DMS79 treated with DMSO at 0.1 percent for 48 hours (cell line): ENCODE measurements at places on chromosomes 2 and 18.
A peak's percentile ranks its signal among the peaks of the same experiment; 100 is the strongest.

GRCh38 chr2:197460649-197461048 is 7.3 kb downstream of the COQ10B start:
- DNase-seq, result no peak

DNA sequence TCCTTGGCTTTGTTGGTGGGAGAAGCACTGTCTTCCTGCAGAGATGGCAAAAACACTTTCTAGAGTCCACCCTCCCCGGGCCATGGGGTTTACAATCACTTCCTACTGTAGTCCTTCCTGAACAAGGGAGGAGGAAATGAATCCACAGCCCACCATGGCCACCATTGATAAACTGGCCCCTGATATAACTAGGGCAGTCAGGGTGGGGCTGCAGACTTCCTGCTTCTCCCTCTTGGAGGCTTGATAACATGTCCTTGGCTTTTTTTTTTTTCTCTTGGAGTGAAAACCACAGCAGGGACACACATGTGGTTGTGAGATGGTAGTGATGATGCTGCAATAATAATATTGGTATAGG is 437.8 kb downstream of the ZNF521 start:
- DNase-seq, result no peak

GRCh38 chr2:226875438-226876225 is 39.8 kb downstream of the RHBDD1 start:
- no peak for DNase-seq

- DNase-seq, result no peak
Observed at GRCh38 chr2:38830526-38831159, 45.1 kb downstream of the DHX57 start.

- DNase-seq, result no peak
Observed at GRCh38 chr2:162328424-162329157, 10.1 kb upstream of the IFIH1 start.

DNA sequence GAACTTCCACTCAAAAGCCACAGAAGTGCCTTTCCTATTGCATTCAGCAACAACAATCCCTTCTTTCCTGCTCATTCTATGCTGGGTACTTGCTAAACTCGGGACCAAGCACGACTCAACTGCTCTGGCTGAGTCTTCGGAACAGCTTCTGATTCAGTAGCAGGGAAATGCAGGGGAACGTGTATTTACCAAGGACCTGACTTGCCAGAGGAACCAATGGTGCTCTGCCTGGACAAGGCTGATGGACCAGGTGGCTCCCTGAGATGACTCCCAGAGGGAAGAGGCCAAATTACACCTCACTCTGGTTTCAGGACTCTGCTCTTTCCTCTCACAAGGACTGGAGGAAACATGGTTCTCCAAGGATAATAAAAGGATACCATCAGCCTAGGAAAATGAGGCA is 12.2 kb downstream of the CXCR2 start:
- DNase-seq, result no peak

GRCh38 chr2:188534875-188535274 is 243.2 kb downstream of the GULP1 start:
- DNase-seq, result no peak

GRCh38 chr2:234130777-234131181 is 80.3 kb downstream of the SPP2 start:
- no peak for DNase-seq

DNA sequence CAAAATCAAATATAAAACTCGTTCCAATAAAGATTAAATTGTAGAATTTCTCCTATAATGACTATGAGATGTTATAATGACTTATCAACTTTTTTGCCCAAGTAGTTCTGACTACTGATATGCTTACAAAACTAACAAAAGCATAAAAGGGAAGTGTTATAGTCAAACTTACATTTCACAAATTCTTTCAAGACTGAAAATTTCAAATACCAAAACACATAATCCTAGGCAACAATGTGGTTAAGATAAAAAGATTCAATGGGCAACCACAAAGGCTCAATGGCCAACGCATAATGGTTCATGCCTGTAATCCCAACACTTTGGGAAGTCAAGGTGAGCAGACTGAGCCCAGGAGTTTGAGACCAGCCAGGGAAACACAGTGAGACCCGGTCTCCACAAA is 135.7 kb downstream of the USP34 start:
- DNase-seq, result no peak

DNA sequence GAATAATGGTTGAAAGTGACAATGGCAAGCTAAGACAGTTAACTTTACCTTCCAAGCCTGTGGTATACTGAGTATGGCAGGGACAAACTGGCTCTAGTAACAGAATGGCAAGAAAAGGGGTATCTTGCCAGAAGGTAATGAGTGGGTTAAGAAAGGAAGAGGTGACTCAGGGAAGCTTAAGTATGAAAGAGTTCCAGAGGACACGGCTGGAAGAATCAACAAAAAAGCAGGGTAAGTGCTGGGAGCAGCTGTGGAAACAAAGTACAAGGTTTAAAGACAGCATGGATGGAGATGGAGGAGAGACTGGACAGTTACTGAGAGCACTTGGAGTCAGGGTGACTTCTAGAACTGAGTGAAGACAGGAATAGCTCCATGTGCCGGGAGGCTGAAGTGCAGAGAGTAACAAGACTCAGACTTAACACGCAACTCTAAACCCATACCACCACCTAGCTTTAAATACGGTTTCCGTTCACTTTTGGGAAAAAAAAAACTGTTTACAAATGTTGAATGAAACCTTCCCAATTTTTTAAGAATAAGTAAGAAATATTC is 69.0 kb downstream of the REV1 start:
- DNase-seq, result no peak

GRCh38 chr2:137947728-137948336 is 16.4 kb upstream of the HNMT start:
- DNase-seq, result peak; percentile 15

DNA sequence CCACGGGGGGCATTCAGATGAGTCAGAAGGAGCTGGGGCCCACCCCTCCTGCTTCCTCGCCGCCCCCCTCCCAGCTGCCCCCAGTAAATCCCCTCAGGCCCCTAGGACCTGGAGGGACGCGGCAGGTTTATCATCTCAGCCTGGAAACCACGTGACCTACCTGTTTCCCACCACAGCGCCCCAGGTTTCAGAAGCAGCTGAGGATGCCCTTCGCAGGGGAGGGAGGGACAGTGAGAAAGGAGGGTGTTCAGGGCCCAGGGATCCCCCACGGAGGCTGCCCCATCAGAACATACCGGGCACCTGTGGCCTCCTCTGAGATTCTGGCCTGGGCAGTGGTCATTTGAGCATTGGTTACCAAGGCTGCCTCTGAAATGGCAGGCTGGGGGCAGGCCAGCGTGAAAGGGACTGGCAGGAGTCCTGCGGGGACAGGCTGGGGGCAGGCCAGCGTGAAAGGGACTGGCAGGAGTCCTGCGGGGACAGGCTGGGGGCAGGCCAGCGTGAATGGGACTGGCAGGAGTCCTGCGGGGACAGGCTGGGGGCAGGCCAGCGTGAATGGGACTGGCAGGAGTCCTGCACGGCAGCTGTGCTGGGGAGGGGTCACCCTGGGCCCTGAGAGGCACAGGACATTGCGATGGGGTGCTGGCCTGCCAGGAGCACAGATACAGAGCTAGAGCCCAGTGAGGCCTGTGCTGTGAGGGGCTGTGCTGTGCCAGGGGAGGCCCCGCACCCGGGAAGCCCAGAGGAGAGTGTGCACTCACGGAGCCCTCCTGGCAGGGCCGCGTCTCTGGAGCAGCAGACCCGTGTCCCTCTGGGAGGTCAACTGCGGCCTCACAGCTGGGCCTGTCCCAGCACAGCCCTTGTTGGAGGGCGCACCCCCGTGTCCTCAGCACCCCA is 1.6 kb downstream of the NEU4 start:
- DNase-seq, result no peak

DNA sequence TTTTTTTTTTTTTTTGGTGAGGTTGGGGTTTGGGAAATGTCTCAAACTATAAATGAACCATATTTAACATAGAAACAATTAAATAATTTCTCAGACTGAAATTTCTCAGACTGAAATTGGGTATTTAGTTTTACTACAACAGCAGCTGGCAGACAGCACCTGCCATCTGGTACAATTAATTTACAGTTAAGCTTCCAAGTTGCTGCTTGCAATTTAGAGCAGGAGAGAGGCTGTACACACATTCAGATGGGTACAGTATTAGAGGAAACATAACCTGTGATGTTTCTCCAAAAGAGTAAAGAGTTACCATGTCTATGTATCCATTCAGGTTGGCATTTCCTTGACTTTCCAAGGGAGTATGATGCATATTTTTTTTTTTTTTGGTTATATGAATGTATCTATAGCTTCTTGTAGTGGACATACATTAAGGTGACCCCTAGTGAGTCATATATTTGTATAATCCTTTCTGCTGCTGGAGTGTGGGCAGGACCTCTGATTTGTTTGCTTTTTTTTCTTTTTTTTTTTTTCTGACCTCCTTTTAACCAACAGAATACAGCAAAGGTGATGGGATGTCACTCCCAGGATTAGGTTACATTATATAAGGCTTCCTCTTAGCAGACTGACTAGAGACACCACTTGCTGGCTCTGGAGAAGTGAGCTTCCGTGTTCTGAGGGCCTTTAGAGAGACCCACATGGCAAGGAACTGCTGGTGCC is 201.7 kb downstream of the PTH2R start:
- no peak for DNase-seq

GRCh38 chr18:37783771-37784170 is 218.2 kb upstream of the CELF4 start:
- peak; percentile 68 for DNase-seq

- DNase-seq, result no peak
Observed at GRCh38 chr18:70462078-70462439, 173.2 kb downstream of the SOCS6 start.
